Stimulated activated naive CD8-positive, alpha-beta T cell treated with anti-CD3 and anti-CD28 coated beads, Interleukin-15, Interleukin-2, amounts not matched to agents 100 U/mL and 50 U/mL, for 24 hours (primary cell): ENCODE measurements at places on chromosomes 6 and 20.
A peak's percentile ranks its signal among the peaks of the same experiment; 100 is the strongest.

- DNase-seq: peak; percentile 44
Observed at GRCh38 chr20:45970646-45971424, 1.2 kb downstream of the ZNF335 start.

- DNase-seq: no peak
Observed at GRCh38 chr6:159250633-159251032, 81.4 kb downstream of the FNDC1 start.

GRCh38 chr6:161135695-161136591 lies 137.9 kb downstream of the AGPAT4 start:
- no peak for DNase-seq

DNA sequence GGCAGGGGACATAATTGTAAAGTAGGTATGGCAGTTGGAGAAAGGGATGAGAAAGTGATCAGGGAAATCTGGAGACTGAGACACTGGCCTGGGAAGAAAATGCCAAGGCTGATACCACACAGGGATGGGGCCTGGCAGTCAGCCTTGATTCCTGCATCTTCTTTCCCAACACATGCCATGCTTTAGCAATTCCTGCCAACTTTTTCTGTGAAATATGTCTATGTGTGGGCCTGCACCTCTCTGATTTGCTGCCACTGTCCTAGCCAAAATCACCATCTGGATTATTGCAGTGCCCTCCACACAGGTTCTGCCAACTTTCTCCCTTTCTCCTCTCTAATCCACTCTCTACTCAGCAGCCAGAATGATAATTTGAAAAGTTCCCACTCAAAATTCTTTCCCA lies 759.8 kb upstream of the CITED2 start:
- DNase-seq: no peak

DNA sequence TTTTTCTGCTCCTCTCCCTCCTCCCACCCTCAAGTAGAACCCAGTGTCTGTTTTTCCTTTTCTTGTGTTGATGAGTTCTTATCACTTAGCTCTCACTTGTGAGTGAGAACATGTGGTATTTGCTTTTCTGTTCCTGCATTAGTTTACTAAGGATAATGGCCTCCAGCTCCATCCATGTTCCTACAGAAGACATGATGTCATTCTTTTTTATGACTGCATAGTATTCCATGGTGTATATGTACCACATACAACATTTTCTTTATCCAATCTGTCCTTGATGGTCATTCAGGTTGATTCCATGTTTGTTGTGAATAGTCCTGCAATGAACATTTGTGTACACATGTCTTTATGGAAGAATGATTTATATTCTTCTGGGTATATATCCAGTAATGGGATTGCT lies 81.0 kb downstream of the TOX2 start:
- no peak for DNase-seq

DNA sequence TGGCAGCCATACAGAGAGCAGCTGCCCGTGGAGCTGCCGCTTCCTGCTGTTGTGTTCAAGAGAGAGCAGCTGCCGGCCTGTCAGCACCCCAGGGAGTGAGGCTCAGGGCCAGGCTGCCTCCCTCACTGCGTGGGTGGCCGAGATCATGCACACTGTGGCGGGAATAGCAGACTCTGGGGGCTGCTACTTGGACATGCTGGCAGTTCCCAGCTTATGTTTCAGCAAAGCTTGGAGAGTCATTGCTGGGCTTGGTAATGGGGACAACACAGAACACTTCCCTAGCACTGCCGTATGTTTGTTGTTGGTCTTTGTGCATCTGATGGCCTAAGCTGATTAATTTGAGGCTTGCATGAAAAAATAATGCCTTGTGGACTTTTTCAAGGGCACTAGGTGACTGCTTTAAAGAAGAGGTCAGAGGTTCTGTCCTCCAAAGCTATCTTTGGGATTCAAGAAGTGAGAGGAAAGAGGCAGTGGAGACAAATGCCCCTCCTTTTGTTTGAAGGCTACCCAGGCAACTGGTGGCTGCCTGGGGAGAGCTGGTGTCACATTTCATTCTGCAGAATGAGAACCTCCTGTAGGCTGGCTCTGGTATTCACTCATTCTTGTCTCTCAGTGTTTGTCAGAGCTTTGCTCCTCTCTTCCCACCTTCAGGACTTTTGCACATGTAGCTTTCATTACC lies 18.8 kb downstream of the MRAP2 start:
- no peak for DNase-seq

DNA sequence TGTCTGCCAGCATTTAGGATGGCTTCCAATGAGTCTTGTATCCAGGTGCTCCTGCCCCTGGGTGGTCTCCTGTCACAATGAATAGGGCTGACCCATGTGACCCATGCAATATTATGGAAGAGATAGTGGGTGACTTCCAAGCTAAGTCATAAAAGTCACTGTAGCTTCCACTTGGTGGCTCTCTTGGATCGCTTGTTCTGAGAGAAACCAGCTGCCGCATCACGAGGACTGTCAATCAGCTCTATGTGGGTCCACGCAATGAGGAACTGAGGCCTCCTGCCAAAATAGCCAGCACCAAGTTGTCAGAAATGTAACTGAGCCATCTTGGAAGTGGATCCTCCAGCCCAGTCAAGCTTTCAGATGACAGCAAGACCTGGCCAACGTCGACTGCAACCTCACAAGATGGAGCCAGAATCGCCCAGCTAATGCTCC lies 14.9 kb upstream of the MATN4 start:
- DNase-seq: no peak

GRCh38 chr20:40706977-40707582 lies 18.0 kb upstream of the MAFB start:
- DNase-seq: no peak

DNA sequence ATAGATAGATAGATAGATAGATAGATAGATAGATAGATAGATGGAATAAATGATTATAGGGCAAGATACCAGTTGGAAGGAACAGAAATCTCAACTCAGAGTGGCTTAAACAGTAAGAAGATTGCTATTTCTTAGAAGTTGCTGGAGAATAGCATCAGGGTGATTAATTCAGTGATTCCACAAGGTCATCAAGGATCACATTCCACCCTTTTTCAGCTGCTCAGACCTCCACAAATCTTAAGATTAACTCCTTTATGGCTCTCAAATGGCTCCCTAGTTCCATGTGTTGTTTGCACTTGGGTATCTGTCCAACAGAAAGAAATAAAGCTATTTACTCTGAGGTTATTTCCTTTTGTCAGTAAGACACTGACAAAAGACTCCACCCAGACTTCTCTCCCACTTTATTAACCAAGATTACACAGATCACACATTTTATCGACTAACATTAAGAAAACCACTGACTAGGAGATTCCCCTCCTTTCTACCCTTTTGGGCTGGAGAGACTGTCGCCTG lies 68.3 kb upstream of the KIF16B start:
- DNase-seq: no peak

DNA sequence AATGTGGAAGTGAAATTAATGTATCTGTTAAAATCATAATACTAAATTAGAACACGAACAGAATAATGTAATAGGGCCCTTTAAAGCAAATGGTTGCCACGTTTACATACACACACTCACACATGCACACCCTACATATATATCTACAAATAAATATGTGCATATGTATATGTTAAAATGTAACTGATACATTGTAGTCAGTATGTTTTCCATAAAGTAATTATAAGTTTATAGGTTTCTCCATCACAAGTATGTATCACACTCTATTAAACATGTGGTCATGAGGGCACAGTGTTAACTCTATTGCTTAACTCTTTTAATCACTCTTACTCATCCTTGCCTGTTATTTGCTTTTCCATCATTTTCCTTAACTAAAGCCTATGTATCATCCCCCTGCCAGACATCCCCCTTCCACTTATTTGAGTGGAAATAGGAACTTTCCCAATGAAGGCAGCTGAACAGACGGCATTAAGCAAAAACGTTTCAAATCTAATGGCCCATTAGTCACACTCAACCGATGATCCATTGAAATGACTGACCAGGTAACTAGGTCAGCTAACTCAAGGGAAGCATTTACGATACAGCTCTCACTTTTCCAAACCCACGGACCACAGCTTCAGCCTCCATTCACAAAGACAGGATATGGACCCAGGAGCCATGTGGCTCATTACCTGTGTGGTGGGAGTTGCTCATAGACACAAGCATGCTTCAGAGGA lies 89.3 kb downstream of the HAO1 start:
- DNase-seq: no peak

DNA sequence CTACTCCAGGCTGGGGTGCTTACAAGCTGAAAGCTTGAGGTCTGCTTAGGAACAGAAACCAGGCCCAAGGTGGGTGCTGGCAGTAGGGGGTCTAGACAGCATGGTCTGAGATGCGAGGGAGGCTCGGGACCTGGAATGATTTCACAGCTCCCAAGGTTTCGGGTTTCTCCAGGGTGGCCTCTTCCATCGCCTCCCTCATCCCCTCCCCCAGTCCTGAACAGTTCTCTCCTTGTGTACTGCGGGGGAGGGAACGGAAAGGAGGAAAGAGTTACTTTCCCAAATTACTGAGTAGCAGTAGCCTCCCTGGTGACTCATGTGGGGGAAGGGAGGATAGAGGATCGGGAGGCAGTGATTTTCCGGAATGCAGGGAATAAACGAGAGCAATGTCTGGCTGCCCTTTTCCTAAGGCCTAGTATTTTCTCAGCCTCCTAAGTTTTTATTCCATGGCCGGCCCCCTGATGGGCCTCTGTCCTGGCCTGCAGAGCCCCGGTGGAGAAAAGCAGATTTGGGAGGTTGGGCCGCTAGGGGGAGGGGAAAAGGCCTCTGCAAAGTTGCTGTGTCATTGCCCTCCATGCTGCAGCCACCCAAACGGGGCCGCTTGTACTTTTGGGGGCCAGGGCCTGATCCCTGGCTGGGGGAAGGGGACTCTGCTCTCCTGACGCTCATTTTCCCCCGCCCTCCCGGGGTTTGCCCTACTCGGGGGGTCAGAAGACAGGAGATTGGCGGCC lies 1.5 kb downstream of the BRD2 start:
- peak; percentile 86 for DNase-seq

DNA sequence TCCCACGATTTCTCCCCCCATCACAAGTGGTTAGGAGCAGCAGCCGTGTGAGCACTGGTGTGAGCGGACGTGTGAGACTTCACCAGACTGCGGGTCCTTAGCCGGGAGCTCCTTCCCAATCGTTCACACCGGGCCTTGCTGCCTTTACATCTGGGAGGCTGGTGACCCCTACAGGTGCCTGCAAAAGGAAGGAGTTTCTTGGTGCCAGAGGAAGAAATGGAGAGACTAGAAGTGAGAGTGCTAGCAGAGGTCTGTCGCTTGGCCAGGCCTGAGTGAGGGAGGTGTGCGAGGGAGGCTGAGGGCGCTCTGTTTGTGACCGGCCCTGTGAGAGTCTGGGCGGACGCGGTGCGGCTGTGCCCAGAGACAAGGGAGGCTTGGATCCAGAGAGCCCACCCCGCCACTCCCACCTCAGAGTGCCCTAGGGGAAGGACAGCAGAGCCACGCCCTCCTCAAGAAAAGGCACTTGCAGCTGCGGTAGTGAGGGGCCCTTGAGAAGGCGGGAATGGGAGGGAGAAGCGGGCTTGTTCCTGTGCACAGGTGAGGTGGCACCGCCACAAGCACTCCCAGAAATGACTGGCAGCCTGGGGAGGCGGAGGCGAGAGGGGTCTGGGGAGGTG lies 10.0 kb upstream of the ARMC2 start:
- DNase-seq: no peak

- DNase-seq: no peak
Observed at GRCh38 chr20:36862857-36863668, 12.9 kb upstream of the TLDC2 start.

- no peak for DNase-seq
Observed at GRCh38 chr20:17635332-17636244, 46.5 kb downstream of the RRBP1 start.

- no peak for DNase-seq
Observed at GRCh38 chr6:127918506-127919427, 17.9 kb upstream of the THEMIS start.

- no peak for DNase-seq
Observed at GRCh38 chr6:12359036-12359435, 68.9 kb downstream of the EDN1 start.

- no peak for DNase-seq
Observed at GRCh38 chr6:34120953-34121675, 24.8 kb downstream of the GRM4 start.

GRCh38 chr20:48737434-48738093 lies 90.2 kb downstream of the PREX1 start:
- DNase-seq: no peak
